ENCODE measurements at places on chromosomes 1 and 21. TPM values are rescaled to one million over a fixed set of nuclear protein-coding genes. Genes with fewer than 3 reads are reported as not detected.
A peak's percentile ranks its signal among the peaks of the same experiment; 100 is the strongest.

DNA sequence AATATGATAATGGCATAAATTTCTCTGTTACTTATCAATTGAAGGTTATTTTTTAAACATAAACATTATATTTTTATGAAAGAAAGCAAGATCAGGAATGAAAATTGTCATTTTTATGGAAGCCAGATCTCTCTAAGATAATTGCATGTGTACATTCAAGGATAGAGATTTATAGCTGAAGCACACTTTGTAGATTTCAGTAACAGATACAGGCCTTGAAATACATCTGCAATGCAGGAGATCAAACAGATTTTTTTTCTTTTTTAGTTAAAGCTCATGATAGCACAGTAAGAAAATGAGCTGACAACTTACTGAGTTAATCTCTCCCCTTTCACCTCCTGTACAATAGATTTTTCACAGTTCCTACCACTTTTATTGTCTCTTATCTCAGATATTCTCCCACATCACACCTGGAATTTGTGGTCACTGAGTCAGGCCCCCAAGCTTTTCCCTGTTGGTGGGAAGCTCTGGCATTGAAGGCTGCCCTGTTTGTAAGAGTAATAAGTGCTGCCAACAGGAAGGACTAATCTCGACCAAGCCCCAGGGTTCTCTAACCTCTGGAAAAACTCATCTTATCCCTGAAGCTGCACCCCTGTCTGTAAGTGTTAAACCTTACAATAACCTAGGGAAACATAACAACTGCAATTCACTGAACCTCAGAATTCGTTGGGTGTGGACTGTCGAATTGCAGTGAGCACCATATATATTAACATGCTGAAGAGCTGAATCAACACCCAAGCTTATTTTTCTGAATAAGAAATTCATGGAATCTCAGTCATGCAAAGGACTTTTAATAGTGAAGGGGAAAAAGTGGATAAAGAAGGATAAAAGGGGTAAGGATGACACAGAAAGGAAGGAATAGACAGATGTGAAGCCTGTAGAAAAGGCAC is 599.0 kb downstream of the LMO4 start:
- DNase-seq: no peak

GCSAML gene
- 8.4 TPM for polyA plus RNA-seq

ATF6 gene
- 22.6 TPM for polyA plus RNA-seq

DNA sequence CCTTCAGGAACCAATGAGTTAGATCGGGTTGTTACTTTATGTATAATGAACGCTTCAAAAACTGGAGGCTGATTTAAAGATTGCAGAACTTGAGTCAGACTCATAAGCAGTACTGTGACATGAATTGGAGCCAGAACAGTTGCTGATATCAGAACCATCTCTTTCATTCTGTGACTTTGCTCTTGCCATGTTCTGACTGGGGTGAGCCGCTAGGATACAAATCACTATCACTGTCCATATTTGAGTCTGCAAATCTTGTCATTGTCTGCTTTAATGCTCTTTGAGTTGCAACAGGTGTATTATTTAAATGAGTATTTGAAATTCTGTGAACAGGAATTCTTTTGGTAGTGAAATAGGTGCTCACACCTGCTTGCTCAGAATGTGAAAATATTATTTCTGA is 52.5 kb downstream of the LRIG2 start:
- no peak for DNase-seq

DNA sequence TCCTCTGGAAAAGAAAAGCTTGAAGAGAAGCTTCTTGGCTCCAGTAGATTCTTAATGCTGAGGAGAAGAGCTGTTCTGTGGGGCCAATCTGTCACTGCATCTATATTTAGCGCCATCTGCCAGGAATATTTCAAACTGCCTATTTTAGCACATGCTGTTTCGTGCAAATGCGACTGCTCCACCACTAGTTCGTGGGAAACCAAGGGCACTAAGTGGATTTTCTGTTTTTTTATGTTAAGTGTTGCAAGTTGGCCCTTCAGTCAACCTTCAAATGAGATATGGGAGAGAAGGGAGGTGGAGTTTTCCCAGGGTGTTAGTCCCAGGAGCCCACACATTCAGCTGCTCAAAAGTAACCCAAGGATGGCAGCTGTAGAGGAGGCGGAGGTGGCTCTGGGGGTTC is 91.9 kb downstream of the TSEN15 start:
- DNase-seq: peak; percentile 52
